ENCODE measurements at places on chromosomes 1 and 21.

- no peak for DNase-seq
Measured at GRCh38 chr1:72435025-72435424, 152.7 kb upstream of the NEGR1 start.

- no peak for DNase-seq
Measured at GRCh38 chr1:119773711-119774241, 5.1 kb upstream of the HMGCS2 start.

DNA sequence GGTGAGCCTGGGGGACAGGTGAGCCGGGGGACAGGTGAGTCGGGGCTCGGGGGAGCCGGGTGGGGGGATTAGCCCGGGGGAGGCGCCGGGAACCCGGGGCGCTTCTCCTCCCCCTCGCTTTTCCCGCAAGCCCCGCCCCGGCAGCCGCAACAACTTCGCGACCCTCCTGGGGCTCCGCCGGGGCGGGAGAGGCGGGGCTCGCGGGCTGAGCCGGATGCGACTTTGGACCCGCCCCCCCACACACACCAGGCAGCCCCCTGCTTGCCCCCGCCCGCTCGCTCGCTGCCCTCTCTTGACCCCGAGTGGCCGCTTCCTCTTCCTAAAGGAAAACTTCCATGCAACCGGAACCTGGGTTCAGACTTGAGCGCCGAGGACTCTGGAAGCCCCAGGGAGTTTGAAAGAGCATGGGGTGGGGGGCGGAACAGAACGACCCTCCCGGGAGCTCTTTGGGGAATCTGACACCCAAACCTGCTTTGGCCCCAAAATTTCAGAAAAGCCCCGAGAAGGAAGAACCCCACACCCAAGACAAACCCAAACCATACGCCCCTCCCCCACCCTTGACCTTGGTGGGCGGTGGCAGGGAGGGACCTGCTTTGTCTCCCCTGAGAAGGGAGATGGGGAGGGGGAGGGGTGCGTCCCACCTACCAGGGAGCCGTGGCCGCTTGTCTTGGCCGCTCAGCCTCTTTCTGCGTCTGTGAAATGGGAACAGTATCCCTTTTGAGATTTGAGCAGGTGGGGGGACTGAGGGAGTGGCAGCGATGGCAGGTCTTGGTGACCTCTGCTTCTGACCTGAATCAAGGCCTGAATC, 550 bp downstream of the ARHGEF16 start:
- DNase-seq: no peak

DNA sequence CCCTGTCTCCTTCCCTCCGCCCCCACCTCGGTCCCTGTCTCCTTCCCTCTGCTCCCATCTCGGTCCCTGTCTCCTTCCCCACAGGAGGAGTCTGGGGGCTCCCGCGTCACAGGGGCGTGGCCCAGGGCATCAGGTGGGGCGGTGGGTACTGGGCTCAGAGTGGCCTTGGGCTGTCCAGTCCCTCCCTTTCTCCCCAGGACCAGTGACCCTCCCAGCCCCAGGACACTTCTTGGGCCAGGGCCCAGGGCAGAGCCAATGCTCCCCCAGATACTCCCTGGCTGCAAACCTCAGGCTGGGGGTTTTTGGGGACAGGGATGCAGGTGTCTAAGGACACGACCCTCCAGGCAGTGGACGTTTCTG, 6.8 kb upstream of the RNF223 start:
- no peak for DNase-seq

GRCh38 chr21:29613021-29613420, 314.3 kb downstream of the BACH1 start:
- DNase-seq: no peak

- no peak for DNase-seq
Measured at GRCh38 chr1:192512426-192513162, 63.0 kb upstream of the RGS1 start.

DNA sequence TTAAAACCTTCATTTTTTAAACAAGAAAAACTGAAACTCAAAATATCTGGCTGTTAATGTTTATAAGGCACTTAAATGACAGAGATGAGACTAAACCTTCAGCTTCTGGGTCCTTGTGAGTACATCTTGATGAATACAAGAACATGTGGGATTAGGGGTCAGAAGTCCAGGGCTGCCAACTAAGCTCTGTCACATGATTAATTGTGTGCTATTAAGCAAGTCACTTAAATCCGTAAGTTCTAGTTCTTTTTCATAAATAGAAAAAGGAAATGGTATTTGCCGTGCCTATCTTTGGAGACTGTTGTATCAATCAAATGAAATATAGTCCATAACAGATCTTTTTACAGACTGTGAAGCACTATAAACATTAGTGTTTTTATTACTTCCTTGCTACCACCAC, 43.2 kb upstream of the KCTD3 start:
- DNase-seq: no peak

DNA sequence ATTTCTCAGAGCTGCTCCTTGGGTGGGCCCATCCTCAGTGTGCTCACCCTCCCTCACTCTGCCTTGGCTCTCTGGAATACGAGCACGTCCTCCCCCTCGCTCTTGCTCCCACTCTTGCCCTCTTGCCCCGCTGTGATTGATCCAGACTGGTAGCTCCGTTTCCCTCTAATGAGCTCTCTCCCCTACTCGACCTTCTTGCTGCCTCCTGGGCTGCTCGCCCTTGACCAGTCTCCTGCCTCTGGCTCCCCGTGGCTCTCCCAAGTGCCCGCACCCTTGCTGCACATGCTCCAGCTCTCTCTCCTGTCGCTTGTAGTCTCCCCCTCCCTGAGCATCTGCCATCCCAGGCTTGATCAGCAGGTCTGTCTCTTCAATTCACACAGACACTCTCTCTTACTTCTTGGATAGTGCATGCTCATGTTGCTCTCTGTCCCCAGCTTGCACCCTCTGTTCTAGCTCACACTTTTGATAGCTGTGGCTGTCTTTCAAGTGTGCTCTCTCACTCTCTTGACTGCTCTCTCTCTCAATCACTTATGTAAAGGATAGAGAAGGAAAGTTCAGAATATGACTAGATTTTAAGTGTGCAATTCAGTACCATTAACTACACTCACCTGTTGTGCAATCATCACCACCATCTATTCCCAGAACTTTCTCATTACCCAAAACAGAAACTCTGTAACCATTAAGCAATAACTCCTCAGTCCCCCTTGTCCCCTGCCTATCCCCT, 51.1 kb downstream of the PHC2 start:
- no peak for DNase-seq

DNA sequence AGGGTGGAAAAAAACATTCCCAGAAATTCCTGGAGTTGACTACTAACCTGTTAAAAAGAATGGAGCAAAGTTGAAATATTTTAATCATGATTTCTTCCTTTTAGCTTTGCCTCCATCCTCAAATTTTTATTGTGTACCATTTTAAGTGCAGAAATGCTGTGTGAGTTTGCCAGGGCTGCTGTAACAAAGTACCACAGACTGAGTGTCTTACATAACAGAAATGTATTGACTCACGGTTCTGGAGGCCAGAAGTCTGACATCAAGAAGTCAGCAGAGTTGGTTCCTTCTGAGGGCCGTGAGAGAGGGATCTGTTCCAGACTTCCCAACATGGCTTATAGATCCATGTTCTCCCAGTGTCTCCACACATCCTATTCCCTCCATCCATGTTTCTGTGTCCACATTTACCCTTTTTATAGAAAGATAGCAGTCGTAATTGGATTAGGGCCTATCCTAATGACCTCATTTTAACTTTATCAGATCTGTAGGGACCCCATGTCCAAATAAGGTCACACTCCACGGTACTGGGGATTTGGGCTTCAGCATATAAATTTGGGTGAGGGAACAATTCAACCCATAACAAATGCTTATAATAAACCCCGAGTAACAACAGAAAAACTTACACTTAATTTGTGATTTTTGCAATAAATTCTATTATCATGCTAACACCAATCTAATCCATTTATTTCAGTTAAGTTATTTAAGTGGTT, 12.7 kb downstream of the SNX7 start:
- no peak for DNase-seq
